ENCODE measurements at places on chromosomes 5 and 9.
A peak's percentile ranks its signal among the peaks of the same experiment; 100 is the strongest.

GRCh38 chr9:129567842-129568559 lies 52.9 kb downstream of the C9orf50 start:
- DNase-seq = no peak

GRCh38 chr5:176440927-176441706 lies 7.1 kb upstream of the FAF2 start:
- no peak for DNase-seq

DNA sequence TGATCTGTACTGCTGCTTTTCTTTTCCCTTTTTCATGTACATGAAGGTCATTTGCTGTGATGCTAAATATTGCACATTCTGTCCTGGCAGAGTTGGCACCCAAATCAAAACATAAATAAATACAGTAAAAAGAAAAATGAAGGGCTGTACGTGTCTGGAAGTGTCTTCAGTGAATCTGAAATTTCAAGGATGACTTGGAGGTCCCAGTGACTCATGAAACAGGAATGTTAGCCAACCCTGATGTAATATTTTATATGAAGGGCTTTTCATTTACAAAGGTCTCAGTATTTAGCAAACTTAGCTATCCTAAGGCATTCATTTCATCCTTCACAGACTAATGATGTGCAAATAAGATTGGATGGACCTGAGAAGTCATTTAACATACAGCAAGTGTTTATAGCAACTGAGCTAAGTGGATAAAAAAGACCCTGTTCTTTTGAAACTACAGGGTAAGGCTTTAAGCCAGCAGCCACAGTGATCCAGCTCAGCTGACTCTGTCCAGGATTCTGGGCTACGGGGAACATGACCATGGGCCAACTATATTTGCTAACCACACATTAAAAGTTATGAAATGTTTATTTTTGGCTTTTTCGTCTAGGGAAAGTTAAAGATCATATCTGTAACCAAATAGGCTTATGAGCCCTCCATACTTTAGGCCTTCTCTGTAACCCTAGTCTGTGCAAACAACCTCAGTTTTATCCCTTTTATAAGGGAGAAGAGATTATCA lies 104.0 kb upstream of the DMRTA1 start:
- peak; percentile 11 for DNase-seq

GRCh38 chr5:156686796-156687195 lies 163.3 kb upstream of the PPP1R2B start:
- no peak for DNase-seq

DNA sequence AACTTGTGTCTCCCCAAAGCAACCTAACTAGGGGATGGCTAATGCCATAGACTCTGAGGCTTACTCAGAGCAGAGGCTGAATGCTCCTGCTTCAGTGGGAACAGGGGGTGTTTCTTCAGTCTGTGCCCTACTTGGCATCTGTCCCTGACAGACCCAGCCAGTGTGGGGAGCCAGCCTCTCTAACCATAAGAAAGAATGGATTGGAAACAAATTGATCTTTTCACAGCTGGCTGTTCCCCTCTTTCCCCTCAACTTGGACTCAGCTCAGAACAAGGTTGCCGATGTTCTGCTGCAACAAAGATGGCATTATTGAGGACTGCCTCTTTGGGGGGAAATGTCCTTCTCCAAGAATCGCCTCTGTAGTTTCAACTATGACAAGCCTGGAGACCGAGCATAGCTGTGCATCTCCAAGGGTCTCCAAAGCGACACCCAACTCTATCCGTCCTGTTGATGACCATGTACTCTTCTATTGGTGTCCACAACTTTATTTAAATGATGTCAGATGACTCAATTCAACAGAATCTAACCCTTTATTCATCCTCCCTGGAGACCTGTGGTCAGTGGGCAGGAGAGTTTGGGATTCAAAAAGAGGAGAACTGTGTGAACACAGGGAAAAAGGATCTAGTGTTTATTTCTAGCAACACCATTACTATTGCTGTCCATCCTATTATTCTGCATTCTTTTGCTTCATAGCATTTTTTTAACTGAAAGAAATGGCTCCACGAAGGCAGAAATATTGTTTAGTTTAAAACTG lies 24.7 kb upstream of the TNC start:
- no peak for DNase-seq

DNA sequence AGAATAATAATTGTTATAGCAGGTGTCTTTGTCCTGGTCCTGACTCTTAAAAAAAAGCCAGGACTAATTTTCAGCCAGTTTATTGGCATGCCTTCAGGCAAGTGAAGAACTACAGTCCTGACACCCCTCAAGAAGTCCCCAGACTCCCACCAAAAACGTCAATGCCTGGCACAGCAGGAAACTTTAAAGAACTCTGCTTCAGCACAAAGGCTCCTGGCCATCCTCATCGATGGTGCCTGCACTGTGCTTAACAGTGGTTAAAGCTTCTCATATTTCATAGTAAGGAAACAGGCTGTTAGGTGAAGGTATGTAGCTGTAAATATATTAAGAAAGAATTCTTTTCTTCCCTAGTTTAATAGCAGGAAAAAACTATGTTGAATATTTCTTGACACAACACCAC lies 280.1 kb upstream of the PUM3 start:
- no peak for DNase-seq

- DNase-seq = no peak
Observed at GRCh38 chr5:109741390-109741789, 51.7 kb downstream of the MAN2A1 start.

GRCh38 chr9:129864991-129865647 lies 29.9 kb downstream of the USP20 start:
- DNase-seq = no peak

DNA sequence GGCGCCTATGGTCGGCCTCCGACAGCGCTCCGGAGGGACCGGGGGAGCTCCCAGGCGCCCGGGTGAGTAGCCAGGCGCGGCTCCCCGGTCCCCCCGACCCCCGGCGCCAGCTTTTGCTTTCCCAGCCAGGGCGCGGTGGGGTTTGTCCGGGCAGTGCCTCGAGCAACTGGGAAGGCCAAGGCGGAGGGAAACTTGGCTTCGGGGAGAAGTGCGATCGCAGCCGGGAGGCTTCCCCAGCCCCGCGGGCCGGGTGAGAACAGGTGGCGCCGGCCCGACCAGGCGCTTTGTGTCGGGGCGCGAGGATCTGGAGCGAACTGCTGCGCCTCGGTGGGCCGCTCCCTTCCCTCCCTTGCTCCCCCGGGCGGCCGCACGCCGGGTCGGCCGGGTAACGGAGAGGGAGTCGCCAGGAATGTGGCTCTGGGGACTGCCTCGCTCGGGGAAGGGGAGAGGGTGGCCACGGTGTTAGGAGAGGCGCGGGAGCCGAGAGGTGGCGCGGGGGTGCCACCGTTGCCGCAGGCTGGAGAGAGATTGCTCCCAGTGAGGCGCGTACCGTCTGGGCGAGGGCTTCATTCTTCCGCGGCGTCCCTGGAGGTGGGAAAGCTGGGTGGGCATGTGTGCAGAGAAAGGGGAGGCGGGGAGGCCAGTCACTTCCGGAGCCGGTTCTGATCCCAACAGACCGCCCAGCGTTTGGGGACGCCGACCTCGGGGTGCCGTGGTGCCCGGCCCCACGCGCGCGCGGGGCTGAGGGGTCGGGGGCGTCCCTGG lies 561 bp downstream of the DAPK1 start:
- DNase-seq = no peak

DNA sequence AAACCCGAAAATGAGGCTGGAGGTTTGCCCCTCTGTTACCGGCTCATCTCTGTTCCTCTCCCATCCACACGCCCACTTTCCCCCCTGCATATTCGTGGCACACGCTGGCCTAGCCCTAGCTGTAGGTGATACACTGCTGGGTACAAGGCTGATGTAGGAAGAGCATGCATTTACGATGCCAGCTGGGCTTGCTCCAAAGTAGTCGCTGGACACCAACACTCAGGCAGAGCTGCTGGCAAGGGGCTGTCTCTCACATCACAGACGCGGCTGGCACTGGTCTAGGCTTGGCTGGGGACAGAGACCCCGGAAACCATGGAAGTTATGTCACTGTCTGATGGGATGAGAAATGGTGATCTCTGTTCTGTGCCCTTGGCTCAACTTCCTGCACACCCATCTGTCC lies 9.8 kb upstream of the PHYKPL start:
- no peak for DNase-seq

GRCh38 chr9:72895122-72895521 lies 57.7 kb downstream of the ALDH1A1 start:
- DNase-seq = no peak

DNA sequence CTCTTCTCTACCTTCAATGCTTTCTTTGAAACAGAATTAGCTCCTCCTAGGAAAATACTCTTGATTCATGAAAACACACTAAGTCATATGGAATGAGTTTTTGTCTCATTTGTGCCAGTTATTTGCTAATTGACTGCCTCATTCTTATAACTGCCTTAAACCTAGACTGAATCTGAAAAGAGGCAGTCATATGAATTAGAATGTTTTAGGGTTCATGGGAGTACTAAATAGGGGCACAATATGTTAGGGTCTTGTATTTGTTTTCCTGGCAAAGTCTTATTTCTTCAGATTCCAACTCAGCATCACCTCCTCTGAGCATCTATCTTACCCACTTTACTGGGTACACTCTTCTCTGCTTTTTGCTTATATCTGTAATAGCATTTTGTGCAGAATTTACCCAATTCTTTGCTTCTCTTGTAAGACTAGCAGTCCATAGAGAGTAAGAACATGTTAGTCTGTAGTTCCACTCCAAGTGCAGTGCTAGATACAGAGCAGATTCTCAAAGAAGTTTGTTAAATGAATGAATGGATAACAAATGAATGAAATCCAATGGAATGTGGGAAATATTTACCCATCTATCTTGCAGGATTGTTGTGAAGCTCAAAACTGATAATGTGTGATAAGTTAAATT lies 43.9 kb upstream of the ALDH1A1 start:
- no peak for DNase-seq

DNA sequence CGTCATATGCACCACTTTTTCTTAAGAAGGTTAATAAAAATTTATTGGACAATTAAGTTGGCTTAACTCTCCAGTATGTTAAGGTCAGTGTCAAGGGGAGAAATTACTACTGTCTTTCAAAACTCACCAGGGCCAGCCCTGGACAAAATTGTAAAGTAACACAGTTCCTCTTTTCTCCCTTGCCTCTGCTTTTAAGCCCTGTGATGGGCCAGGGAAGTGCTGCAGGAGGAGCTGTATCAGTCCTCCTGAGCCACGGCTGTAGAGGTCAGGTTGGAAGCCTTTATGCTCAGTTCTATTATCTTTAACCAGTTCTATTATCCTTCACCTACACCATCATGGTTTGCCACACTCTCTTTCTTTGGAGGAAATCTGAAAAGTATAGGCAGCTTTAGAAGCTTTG lies 11.5 kb upstream of the PPP2R2B start:
- DNase-seq = no peak

DNA sequence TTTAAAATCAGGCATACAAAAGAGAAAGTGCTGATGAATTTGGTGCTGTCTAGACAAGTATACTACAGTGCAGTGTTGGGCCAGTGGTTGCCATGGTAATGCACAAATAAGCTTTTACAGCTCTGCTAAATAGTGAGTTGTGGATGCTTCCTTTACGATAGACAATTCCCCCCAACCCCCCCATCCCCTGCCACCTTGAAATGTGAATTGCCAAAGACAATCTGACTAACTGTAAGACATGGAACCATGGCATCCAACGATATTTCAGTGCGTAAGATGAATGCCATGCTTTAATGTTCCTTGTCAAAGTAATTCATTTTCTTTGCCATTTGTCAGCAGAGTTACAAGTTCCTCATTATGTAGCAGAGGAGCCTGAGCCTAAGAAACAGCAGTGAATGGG lies 91.5 kb upstream of the NREP start:
- DNase-seq = no peak
